ENCODE measurements at places on chromosomes 4 and X.

- no peak for DNase-seq
Observed at GRCh38 chrX:18252644-18253359, 32.1 kb upstream of the BEND2 start.

GRCh38 chr4:168434993-168435392 lies 45.3 kb downstream of the DDX60L start:
- DNase-seq = no peak

DNA sequence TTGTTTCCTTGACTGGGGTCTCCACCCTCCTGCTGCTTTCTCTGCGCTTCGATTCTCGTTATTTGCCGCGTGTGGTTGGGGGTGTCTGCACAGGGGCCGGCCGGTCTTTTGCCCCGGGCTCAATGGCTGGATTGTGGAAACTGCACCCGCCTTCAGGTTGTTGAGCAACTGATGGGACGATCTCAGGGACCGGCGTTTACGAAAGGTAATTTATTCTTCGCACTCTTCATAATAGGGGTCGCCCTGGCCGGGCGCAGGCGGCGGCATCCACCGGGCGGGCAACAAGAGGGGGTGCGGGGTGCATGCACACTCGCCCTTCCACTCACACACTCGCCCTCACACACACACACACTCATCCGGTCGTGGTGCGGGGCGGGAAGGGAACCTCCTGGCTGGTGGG lies 1.4 kb downstream of the ADGRL3 start:
- no peak for DNase-seq

GRCh38 chrX:16930392-16930791 lies 16.1 kb upstream of the REPS2 start:
- DNase-seq = no peak

GRCh38 chr4:146159384-146160058 lies 16.0 kb upstream of the LSM6 start:
- DNase-seq = no peak

DNA sequence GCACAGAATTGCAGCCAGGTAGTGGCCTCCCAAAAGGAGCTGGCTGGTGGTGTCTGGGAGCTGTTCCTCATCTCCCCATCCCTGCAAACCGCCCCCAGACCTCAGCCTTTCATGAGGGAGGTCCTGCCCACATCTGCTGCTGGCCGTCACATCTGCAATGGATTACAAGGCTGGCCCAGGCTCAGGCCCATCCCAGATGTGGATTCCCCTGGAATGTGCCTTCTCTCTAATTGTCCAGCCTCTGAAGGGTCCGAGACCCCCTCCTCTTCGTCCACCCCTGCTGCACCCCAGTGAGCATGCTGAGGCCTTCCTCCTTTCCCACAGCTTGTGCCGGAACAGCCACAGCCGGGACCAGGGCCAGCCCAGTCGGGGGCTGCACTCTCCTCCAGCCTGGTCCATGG lies 115.0 kb upstream of the NALF2 start:
- no peak for DNase-seq

- DNase-seq = no peak
Observed at GRCh38 chr4:152197211-152197610, 338.7 kb downstream of the FBXW7 start.

GRCh38 chrX:19842542-19842941 lies 44.9 kb downstream of the SH3KBP1 start:
- DNase-seq = no peak

- no peak for DNase-seq
Observed at GRCh38 chrX:139691493-139691842, 16.5 kb downstream of the MCF2 start.
